ENCODE measurements at places on chromosomes 2 and 18.

DNA sequence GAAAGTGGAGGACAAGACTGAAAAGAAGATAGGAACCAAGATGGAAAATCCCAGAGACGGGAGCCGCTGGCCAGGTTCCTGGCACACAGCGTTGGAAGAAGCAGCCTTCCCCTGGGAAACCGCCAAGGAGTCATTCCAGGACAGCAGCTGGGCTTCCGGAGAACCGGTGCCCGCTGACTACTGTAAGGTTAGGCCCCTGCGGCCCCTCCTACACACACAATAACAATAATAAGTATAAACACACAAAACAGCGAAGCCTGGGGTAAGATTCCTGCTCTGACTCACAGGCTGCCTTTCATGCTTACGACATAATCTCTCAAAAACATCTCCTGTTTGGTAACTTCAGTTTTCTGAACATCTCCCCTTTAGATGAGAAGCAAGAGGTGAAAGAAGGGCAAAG lies 28.1 kb upstream of the MYCN start:
- DNase-seq, result no peak

- DNase-seq, result no peak
Measured at GRCh38 chr2:192159208-192159607, 35.5 kb downstream of the TMEFF2 start.

- no peak for DNase-seq
Measured at GRCh38 chr2:127100251-127101047, 6.5 kb downstream of the BIN1 start.

GRCh38 chr18:6836331-6836730 lies 106.8 kb downstream of the ARHGAP28 start:
- DNase-seq, result no peak

DNA sequence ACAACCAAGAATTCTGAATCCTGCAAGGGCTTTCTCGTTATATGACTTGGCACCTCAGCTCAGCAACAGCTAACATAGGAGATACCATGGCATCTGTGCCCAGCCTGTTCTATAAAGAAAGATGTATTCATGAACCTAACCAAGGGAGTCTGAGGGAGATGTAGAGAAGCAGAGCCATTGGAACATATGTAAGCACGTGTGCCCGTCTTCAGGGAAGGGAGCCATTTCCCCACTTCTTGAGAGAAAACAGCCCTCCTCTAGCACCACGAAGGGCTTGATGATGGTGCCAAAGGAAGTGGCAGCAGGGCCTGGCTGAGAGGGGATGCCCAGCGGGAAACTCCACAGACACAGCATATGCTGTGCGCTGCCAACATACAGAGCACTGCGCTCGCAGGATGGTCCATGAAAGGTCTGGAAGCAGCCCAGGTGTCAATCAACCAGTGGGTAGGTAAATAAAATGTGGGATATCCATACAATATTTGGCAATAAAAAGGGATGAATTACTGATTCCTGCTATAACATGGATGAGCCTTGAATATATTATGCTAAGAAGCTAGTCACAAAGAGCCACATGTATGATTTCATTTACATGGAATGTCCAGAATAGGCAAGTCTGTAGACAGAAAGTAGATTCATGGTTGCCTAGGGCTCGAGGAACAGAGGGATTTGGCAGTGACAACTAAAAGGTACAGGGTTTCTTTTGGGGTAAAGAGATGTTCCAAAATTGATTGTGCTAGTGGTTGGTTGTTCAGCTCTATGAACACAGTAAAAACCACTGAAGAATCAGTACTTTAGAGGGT lies 16.1 kb downstream of the TMEM247 start:
- no peak for DNase-seq

All from activated naive CD4-positive, alpha-beta T cell treated with Interleukin-2 at 50 U/mL for 16 hours (primary cell).